ENCODE measurements at places on chromosomes 3 and 15.

- DNase-seq = no peak
Observed at GRCh38 chr3:9316881-9317361, 45.9 kb upstream of the THUMPD3 start.

DNA sequence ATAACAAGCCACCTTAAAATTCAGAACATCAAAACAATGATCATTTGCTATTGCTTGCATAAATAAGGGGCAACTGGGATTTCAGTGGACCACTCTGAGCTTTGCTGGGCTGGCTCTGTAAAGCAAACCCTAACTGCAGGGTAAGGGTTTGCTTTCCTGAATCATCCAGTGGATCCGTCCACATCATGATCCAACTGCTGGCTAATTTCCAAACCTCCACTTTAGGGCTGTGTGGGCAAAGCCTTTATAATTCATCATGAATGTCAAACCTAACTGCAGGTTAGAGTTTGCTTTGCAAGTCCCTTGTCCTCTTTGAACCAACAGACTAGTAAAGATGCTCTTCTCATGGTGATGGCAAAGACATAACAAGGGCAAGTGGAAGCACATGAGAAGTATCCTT lies 76.1 kb downstream of the SYNPR start:
- DNase-seq = no peak

DNA sequence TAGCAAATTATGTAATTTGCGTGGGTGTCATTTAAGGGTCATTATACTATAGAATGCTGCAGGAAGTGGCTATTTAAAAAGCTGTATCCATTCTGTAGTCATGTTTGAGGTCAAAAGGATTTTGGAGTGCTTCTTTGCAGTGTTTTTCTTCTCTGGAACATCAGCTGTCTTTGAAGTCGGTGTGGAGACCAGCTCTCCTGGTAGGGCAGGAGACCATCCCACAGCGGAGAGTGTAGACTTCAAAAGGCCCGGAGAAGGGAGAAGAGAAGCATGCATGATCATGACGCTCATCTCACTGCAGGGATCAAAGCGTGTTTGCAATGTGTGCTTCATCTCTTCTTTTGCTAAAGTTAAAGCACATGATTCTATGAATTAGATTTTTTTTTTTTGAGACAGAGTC lies 19.9 kb downstream of the PXK start:
- DNase-seq = no peak

GRCh38 chr15:47551079-47551478 lies 166.2 kb upstream of the SEMA6D start:
- DNase-seq = no peak

- DNase-seq = no peak
Observed at GRCh38 chr3:48429960-48430707, at the start of gene PLXNB1. Gene PLXNB1, minus strand, starts transcription at chr3:48430086. Its CDS starts 5,475 bp downstream, at chr3:48424611.

- no peak for DNase-seq
Observed at GRCh38 chr15:62857411-62857853, 185.1 kb upstream of the TPM1 start.

- DNase-seq = no peak
Observed at GRCh38 chr3:125470671-125471070, 49.3 kb downstream of the SNX4 start.

DNA sequence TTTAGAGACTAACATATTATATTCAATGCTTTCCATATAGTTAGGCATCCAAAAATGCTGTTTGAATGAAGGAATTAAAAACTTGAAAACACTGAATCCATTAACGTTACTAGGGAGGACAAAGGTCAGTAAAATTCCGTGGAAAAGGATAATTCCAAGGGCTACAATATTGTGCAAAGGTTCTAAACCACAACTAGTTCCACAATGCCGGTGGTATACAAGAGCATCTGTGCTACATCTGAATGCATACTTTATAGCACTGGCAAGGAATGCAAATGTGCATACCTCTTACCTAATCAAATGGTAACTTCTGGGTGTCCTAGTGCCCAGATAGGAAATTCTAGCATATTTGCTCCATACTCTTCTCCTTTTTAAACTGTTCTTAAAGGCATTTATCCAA lies 2.2 kb downstream of the ICE2 start:
- no peak for DNase-seq

DNA sequence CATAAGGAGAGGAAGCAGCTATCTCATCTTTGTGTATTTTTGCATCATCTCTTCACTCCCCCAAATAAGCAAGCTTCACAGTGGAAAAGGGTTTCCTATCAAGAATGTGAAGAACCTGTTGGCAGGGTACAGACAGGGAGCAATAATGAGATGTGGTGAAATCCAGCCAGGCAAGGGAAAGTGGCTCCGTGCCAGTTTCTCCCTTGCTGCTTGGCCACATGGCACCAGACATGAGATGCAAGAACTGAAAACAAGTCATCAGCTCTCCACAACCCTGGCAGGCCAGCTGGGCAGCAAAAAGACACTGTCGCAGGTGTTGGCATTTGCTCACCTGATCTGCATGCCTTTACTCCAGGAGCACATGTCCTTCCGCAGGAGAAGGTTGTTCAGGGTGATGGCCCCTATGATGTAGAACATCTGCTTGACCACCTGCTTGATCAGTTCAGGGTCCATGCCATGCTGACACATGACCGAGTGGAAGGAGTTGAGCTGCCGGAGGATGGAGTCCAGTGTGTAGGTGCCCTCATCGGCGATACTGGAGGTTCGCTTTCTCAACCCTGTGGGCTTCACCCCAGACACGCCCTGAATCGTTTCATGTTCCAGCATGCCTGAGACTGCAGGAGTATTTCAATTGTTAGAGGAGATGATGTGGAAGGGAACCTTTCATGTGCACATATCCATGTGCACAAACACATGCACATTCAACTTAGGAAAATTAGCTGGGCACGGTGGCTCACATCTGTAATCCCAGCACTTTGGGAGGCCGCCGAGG lies 23.3 kb upstream of the MYO5C start:
- no peak for DNase-seq

GRCh38 chr3:57960174-57960505 lies 48.1 kb upstream of the FLNB start:
- no peak for DNase-seq

DNA sequence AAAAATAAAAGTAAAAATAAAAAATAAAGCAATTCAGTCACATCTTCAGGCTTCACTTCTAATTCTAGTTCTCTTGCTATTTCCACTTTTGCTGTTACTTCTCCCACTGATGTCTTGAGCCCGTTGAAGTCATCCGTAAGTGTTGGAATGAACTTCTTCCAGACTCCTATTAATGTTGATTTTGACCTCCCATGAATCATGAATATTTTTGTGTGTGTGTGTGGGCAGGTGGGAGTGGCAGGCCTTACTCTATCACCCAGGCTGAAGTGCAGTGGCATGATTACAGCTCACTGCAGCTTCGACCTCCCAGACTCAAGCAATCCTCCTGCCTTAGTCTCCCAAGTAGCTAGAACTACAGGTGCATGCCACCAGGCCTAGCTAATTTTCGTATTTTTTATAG lies 10.7 kb downstream of the USP4 start:
- DNase-seq = no peak

DNA sequence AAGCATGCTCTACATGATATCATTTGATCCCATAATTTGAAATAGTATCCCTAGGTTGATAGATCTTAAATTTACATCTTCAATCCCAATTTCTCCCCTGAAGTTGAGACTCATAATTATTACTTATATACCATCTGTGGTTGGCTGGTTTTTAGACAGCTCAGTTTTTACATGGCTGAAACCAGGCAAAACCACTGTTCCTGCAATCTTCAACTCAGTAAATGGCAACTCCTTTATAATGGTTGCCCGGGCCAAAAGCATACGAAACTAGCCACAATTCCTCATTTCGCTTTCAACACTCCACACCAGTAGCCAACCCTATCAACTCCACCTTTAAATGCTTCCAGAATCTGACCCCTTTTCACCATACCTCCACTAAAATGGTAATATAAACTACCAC lies 118.5 kb downstream of the TGFBR2 start:
- DNase-seq = no peak

Data from stimulated activated CD8-positive, alpha-beta memory T cell treated with anti-CD3 and anti-CD28 coated beads, Interleukin-7, amount 100 ng/mL, for 1 hour (primary cell).